Kidney glomerular epithelial cell (primary cell): ENCODE measurements at places on chromosomes 6 and 20.
A peak's percentile ranks its signal among the peaks of the same experiment; 100 is the strongest.

DNA sequence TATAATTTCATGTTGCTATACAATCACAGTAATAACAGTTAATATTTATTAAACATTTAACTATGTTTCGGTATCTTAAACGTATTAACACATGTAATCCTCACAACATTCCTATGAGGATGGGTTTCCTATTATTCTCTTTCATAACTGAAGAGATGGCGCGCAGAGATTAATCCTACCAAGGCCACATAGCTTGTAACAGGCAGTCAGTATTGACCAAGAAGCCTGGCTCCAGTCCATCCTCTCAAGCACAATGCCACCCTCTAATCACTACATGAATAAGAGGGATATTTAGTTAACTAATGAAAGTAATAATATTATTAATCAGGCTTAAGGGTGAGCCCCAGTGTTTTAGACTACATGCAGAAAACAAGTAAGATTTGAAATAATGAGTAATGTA is 149.7 kb upstream of the SIM1 start:
- DNase-seq, result no peak

- DNase-seq, result no peak
Observed at GRCh38 chr6:25155211-25155610, 124.0 kb upstream of the CARMIL1 start.

GRCh38 chr20:51345601-51346101 is 196.9 kb downstream of the NFATC2 start:
- DNase-seq, result no peak

GRCh38 chr6:44535967-44536366 is 148.5 kb downstream of the CDC5L start:
- DNase-seq, result no peak

GRCh38 chr6:113328886-113329381 is 528.2 kb upstream of the MARCKS start:
- no peak for DNase-seq

DNA sequence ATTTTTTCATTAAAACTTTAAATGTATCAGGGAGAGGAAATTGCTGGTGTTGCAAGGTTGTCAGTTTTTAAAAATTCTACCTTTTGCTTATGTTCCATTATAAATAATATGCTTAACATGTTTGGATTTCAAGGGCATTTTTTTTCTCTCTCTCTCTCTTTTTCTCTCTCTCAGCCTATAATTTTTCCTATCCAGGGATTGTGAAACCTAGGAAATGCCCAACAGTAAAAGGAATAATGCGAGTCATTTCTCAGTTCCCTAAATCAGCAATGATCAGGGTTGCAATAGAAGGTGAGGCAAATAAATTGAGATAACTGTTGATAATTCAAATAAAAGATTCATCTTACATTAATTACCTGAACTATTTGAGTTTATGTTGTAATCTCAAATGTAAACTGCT is 53.2 kb upstream of the IFNGR1 start:
- DNase-seq, result peak; percentile 30

DNA sequence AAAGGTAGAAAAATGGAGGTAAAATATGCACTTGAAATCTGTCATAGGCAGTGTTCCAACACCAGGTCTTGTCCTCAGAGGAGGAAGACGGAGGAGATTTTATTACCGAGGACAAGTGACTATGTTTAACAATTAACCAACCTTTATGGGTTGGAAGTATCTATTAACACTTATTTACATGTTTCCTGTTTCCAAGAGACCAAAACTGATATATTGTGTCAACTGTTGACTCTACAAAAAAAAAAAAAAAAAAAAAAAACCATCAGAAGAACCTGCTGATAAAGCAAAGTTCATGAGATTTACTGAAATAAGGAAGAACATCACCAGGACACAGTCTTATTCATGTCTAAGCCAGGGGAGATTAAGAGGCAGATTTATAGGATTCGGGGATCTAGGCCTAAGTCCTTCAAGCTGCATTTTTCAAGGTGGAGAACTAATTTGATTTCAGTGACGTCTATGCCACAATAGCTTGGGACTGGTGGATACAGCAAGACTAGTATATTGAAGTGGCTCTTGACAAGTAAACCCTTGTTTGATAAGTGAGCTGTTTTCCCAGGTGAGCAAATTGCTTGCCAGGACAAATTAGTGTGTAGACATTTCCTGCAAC is 126.6 kb upstream of the NAA20 start:
- DNase-seq, result no peak

- DNase-seq, result no peak
Observed at GRCh38 chr6:140790109-140790508, 1342.6 kb upstream of the GJE1 start.

GRCh38 chr20:13771853-13772453 is 12.8 kb downstream of the ESF1 start:
- DNase-seq, result peak; percentile 38

- DNase-seq, result peak; percentile 75
Observed at GRCh38 chr6:134253681-134254080, 64.2 kb downstream of the SGK1 start.

- no peak for DNase-seq
Observed at GRCh38 chr6:148831531-148831930, 84.7 kb downstream of the UST start.

GRCh38 chr6:142167486-142167885 is 20.4 kb downstream of the VTA1 start:
- no peak for DNase-seq

GRCh38 chr6:150310539-150310938 is 58.3 kb upstream of the IYD start:
- DNase-seq, result no peak

GRCh38 chr6:322940-323729 is 30.8 kb downstream of the DUSP22 start:
- no peak for DNase-seq

DNA sequence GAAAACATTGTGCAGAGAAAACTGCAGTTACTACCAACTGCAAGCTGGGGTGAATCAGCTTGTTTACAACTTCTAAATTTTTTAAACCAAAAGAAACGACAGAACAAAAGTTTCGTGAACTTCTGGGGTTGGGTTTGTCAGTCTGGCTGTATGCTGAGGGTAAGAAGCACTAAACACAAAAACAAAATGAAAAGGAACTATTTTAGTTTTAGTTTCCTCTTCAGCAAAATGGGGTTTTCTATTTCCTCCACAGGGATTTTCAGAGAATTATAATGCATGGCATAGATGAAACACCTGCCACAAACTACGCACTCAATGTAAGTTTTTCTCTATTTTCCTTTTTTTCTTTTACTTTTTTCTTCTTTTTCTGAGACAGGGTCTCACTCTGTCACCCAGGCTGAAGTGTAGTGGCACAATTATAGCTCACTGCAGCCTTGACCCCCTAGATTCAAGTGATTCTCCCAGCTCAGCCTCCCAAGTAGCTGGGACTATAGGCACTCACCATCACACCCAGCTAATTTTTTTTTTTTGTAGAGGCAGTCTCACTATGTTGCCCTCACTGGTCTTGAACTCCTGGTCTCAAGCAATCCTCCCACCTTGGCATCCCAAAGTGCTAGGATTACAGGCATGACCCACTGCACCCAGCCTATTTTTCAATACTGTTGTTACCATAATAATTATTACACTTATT is 40.6 kb downstream of the CGA start:
- no peak for DNase-seq

DNA sequence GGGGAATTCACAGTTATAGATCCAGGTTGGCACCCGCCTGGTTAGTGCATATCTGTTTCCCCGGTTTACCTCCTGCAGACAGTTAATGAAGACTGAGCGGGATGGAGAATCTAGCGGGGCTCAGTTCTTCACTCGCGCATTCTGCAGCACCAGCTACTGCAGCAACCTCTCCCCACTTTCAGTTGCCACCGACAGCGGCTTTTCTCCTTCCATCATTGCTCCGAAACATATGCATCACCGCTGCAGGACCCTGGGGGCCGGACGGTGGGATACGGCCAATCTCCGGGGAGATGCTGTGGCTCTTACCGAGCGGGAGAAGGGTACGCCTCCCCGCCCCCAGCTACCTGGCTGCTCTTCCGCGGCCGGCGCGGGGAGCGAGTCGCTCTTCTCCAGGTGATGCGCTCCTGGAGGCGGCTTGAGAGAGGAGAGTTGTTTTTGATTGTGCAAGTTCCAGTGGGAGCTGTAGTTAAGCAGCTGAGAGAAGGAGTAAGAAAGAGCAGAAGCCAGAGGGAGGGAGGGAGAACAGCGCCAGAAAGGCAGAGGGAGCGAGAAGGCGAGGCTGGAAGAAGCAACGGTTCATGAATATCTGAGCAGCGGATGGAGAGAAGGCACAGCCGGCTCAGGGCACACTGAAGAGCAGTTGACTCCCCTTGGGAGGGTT is at the start of gene SGK1:
Gene SGK1, minus strand, starts transcription at position 642 of the 661 bp plus-strand sequence. CDS start 652 bp downstream, outside the sequence.
- DNase-seq, result peak; percentile 33

DNA sequence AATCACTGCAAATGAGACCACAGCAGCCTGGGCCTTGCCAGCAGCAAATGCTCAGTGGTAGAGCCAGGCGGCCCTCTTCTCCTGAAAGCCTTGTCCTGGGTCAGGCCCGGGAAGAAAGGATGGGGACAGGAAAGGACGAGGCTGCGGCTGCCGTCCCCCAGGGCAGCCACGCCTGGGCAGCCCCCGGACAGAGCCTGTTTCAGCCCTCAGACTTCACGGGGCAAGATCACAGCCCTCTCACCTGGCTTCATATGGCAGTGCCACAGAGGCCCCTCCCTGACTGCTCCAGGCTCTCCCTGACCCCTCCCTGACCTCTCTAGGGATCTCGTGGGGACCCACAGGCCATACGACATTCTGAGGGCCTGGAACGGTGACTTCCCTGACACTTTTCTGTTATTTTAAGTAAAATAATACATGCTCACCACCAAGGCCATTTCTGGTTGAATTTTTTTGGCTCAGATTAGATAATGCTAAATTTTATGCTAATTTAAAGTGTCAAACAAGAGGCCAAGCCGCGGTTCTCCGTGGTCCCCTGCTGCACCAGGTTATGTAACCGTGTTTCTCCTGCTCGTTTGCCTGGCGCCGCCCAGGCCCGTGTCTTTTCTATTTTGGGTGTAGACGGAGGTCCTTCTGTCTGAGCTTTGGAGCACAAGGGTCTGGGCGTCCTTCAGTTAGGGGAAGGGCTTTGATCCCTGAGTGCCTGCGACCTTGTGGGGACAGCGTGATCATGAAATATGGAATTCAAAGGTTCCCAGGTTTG is 59.9 kb upstream of the BHLHE23 start:
- DNase-seq, result no peak

- no peak for DNase-seq
Observed at GRCh38 chr6:139721954-139722353, 347.5 kb upstream of the CITED2 start.

DNA sequence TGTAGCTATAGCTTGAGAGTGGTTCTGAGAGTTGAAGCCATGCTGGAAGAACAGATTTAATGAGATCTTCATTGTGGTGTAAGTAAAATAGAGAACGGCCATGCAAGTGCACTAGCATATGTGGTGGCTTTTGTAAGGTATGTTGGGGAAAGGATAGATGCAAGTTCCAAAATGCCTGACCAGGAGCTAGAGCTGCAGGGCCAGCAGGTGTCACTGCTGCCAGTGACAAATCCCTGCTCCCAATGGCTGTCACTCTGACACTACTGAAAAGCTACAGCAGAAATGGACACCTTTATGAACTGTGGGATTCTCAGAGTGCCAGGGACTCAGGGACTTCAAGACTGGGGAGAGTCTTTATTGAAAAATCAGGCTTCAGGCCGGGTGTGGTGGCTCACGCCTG is 23.1 kb upstream of the VIP start:
- no peak for DNase-seq

DNA sequence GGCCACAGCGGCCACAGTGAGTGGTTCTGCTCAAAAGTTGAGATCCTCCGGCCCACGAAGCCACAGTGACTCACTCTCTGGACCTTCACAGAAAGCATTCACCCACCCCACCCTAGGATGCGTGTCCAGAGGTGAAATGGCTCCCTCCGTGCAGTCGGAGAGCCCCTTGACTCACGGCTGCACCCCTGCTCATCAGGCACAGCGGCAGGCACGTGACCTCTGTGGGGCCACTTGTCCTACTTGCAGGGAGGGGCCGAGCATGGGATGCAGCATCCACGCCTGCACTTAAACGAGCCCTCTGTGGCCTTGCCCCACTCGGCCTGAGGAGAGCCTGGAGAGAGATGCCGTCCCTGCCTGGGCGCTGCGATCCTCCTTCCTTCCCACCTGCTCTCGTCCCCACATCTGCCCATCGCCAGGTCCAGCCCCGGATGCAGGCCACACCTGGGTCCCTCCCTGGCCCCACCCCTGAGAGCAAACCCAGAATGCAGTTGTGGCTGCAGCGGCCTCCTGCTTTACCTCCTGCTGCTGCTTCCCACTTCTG is 28.7 kb downstream of the NTSR1 start:
- DNase-seq, result no peak

DNA sequence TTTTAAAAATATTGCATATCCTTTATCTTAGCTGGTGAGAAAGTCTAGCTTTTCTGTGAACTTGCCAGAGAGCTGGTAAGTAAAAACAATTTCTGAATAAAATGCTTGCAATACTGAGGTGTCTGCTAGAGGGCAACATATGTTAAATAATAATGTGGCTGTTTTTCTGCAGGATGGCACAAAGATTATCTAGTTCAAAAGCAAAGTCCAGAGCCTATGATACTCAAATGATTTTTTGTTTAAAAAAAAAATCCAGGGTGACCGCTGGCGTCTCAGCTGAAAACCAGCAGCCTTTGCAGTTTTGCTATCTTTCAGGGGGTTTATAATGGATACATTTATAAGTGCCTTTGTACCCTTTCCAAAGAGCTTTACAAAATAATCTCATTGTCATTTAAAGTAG is 194.9 kb downstream of the PHACTR1 start:
- DNase-seq, result peak; percentile 64

DNA sequence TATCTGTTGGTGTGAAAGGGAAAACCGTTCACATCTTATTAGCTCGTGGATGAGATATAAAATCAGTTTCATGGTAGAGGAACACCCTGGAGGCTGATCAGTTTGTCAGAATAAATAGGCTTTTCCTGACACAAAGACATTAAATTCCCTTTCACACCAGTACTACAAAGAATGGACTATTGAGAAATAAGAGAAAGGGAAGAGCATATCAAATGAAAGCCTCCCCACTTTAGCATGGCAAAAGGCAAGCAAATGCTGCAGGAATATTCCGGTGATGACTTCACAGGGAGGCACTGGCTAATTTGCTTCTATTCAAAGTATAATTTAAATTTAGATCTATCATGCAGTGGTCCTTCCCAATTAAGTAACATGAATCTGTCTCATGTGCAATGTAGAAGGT is 115.9 kb upstream of the AGPAT4 start:
- no peak for DNase-seq

DNA sequence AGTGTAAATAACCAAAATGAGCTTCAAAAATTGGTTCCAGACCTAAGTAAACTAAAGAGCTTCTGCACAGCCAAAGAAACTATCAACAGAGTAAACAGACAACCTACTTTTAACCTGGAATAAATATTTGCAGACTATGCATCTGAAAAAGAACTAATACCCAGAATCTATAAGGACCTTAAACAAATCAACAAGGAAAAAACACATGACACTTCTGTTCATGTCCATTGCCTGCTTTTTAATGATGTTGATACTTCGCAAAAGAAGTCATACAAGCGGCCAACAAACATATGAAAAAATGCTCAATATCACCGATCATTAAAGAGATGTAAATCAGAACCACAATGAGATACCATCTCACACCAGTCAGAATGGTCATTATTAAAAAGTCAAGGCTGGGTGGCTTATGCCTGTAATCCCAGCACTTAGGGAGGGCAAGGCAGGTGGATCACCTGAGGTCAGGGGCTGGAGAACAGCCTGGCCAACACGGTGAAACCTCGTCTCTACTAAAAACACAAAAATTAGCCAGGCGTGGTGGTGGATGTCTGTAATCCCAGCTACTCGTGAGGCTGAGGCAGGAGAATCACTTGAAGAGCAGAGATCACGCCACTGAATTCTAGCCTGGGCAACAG is 42.5 kb upstream of the DST start:
- no peak for DNase-seq
